ENCODE measurements at places on chromosomes 6 and 20. TPM values are rescaled to one million over a fixed set of nuclear protein-coding genes. Genes with fewer than 3 reads are reported as not detected.

- peaks cover 26% of the 10 kb centered on the region for H3K36me3 ChIP-seq
- H3K27ac ChIP-seq, result peak within 1 kb of the TSS; percentile 83
- H3K4me3 ChIP-seq, result peak within 1 kb of the TSS; percentile 65
Measured at GRCh38 chr6:31655349-31656237, at the start of gene APOM. Gene APOM, plus strand, starts transcription at chr6:31655894. Its CDS starts 73 bp downstream, at chr6:31655967.

- H3K4me3 ChIP-seq, result peak overlapping the region; percentile 41
- H3K27ac ChIP-seq, result peak overlapping the region; percentile 55
- H3K27me3 ChIP-seq, result no peaks in the 10 kb centered on the region
- peak; percentile 86 for DNase-seq
- peaks cover 44% of the 10 kb centered on the region for H3K4me1 ChIP-seq
Measured at GRCh38 chr6:41591859-41592502, 45.8 kb downstream of the FOXP4 start.

- H3K4me1 ChIP-seq, result peaks cover 9% of the 10 kb centered on the region
- DNase-seq, result peak; percentile 32
- no peak overlapping the region for H3K4me3 ChIP-seq
Measured at GRCh38 chr6:41347378-41348050, 12.1 kb downstream of the NCR2 start.

GRCh38 chr20:46401478-46401860 is 4.9 kb downstream of the ELMO2 start:
- peaks cover 7% of the 10 kb centered on the region for H3K36me3 ChIP-seq
- H3K27ac ChIP-seq, result peak overlapping the region; percentile 29
- DNase-seq, result no peak
- H3K27me3 ChIP-seq, result no peaks in the 10 kb centered on the region
- no peak overlapping the region for H3K4me3 ChIP-seq

- no peaks in the 10 kb centered on the region for H3K27me3 ChIP-seq
- H3K27ac ChIP-seq, result no peak overlapping the region
- H3K4me3 ChIP-seq, result no peak overlapping the region
- DNase-seq, result no peak
Measured at GRCh38 chr20:62885046-62885895, 23.6 kb upstream of the TCFL5 start.

- no peak overlapping the region for H3K27ac ChIP-seq
- H3K27me3 ChIP-seq, result no peaks in the 10 kb centered on the region
- no peak overlapping the region for H3K4me3 ChIP-seq
- H3K4me1 ChIP-seq, result peaks cover 12% of the 10 kb centered on the region
Measured at GRCh38 chr20:36611625-36612024, 6.0 kb downstream of the RAB5IF start.

GRCh38 chr6:165705941-165706340 is 42.9 kb upstream of the PDE10A start:
- no peak overlapping the region for H3K27ac ChIP-seq
- H3K4me1 ChIP-seq, result no peaks in the 10 kb centered on the region
- DNase-seq, result no peak
- H3K4me3 ChIP-seq, result no peak overlapping the region

- no peak overlapping the region for H3K4me3 ChIP-seq
- H3K36me3 ChIP-seq, result no peaks in the 10 kb centered on the region
Measured at GRCh38 chr6:118740372-118740771, 89.0 kb upstream of the CEP85L start.

DNA sequence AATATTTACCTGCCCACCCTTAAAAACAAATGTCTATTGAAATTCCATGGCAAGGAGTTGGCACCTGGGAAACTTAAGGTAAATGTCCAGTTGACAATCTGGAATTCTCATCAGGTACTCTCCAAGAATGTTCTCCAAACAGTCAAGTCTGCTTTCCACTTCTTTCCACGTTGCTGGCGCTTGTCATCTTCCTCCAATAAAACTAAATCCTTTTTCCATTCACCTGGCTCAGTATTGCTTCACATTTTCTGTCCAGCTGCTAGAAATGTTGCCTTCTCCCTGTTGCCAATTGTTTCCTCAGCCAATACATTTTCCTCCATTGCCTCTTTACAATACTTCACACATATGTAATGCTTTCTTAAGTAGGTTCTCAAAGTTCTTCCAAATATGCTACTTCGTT is 1288.1 kb upstream of the MAP3K7 start:
- H3K27me3 ChIP-seq, result peaks cover 23% of the 10 kb centered on the region
- H3K36me3 ChIP-seq, result no peaks in the 10 kb centered on the region
- H3K4me1 ChIP-seq, result no peaks in the 10 kb centered on the region
- H3K27ac ChIP-seq, result no peak overlapping the region
- H3K4me3 ChIP-seq, result no peak overlapping the region
- DNase-seq, result no peak

DNA sequence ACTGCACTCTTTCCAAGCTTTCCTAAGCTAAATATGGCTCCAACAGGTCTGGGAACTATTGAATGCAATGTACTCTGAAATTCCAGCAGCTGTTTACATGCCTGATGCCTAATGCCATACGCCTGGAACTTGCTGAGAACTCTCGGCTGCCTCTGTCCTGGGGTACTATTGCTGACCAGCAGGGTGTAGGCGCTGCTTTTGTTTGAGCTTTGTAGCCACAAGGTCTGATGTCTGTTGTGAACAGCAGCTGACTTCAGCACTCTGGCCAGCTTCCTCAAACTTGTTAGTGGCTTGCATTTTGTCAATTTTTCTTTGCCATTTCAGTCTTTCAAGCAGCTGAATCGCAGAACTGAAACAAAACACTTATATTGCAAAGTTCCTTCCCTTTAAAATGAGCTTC is 26.7 kb downstream of the SAYSD1 start:
- peaks cover 50% of the 10 kb centered on the region for H3K27me3 ChIP-seq
- no peak overlapping the region for H3K27ac ChIP-seq
- H3K4me3 ChIP-seq, result no peak overlapping the region

DNA sequence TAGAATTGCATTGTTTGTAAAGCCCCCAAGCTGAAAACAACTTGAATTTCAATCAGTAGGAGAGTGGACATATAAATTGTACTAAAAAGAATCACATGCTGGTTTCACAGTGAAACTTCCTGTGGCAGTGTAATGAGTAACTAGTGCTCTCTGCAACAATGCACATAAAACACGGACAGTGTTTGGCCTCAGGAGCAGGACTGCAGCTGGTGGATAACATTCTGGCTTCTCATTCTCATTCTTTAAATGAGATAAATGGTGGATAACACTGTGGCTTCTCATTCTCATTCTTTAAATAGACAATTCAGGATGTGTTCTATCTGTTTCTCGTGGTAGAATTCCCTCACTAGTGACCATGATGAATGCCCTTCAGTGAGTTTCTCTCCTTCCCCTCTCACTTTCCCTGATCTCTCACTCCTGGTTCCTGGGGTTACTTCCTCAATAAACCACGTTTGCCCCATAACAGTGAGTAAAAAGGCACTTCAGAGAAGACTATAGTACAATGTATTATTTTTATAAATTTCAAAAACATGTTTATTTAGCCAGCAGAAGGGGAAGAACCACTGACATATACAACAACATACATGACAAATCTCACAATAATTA is 59.9 kb downstream of the SLC22A2 start:
- H3K36me3 ChIP-seq, result no peaks in the 10 kb centered on the region
- H3K27ac ChIP-seq, result no peak overlapping the region
- no peak for DNase-seq
- H3K4me3 ChIP-seq, result peak overlapping the region; percentile 42
- peaks cover 19% of the 10 kb centered on the region for H3K4me1 ChIP-seq

DNA sequence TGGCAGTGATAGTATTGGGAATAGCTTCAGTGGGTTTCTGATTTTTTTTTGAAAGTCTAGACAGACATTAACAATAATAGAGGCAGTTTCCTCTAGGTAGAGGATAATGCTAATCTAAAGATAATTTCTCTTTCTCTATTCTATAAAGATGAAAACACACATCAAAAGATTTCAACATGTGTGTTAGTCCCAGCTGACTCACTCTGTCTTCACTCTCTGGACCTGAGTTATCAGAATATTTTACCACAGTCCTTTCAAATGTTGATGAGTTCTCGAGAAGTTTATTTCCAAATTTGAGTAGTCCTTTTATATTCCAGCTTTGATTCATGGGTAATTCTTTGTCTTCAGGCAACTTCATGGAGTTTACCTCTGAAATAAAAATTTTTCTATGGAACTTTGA is 17.1 kb downstream of the RPRD1B start:
- DNase-seq, result no peak
- no peaks in the 10 kb centered on the region for H3K27me3 ChIP-seq
- H3K4me3 ChIP-seq, result no peak overlapping the region

- DNase-seq, result no peak
- H3K4me1 ChIP-seq, result peaks cover 26% of the 10 kb centered on the region
- no peaks in the 10 kb centered on the region for H3K36me3 ChIP-seq
- H3K27me3 ChIP-seq, result no peaks in the 10 kb centered on the region
Measured at GRCh38 chr6:16177881-16178280, 49.0 kb downstream of the MYLIP start.

DNA sequence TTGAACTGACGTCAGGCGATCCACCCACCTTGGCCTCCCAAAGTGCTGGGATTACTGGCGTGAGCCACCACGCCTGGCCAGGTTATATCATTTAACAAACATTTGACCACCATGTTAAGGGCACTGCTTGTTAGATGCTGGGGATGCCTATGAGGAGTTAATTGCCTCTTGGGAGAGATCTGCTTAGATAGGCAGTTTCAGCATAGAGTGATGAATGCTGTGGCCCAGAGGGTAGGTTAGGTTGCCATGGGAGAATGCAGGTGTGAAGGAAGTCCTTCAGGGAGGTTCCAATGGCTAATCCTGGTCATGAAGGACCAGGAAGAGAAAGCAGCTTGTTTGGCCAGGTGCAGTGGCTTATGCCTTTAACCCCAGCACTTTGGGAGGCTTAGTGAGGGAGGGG is 17.0 kb downstream of the PHF20 start:
- peak overlapping the region; percentile 48 for H3K27ac ChIP-seq
- H3K4me1 ChIP-seq, result peaks cover 3% of the 10 kb centered on the region
- peaks cover 7% of the 10 kb centered on the region for H3K36me3 ChIP-seq
- no peak for DNase-seq
- no peak overlapping the region for H3K4me3 ChIP-seq

- H3K27ac ChIP-seq, result no peak overlapping the region
- H3K27me3 ChIP-seq, result peaks cover 45% of the 10 kb centered on the region
- H3K4me1 ChIP-seq, result no peaks in the 10 kb centered on the region
Measured at GRCh38 chr20:21272279-21272678, 30.9 kb upstream of the XRN2 start.

- H3K27ac ChIP-seq, result no peak overlapping the region
- no peak overlapping the region for H3K4me3 ChIP-seq
- peaks cover 33% of the 10 kb centered on the region for H3K4me1 ChIP-seq
- H3K27me3 ChIP-seq, result no peaks in the 10 kb centered on the region
Measured at GRCh38 chr6:137806914-137807682, 60.0 kb upstream of the TNFAIP3 start.

DNA sequence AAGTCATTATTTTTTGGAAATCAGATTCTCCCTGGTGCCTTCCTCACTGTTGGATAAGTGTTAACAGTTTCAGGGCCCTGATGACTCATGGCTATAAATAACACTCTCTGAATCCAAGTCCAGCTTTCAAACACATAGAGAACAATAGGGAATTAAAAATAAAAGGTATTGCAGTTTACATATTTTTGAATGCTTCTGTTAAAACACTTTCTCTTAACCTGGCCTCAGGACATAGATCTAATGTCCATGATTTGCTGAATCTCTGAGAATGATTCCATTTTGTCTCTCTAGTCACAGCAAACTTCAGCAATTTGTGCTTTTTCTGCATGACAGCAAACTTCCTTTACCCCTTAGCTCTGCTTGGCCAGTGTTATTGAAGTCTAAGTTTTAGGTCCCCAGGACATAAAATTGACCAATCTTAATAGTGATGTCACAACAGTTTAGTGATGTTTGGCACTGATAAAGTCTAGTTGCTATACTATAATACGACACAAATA is 1192.4 kb upstream of the CITED2 start:
- no peak overlapping the region for H3K4me3 ChIP-seq
- H3K4me1 ChIP-seq, result peaks cover 3% of the 10 kb centered on the region
- no peaks in the 10 kb centered on the region for H3K36me3 ChIP-seq

DNA sequence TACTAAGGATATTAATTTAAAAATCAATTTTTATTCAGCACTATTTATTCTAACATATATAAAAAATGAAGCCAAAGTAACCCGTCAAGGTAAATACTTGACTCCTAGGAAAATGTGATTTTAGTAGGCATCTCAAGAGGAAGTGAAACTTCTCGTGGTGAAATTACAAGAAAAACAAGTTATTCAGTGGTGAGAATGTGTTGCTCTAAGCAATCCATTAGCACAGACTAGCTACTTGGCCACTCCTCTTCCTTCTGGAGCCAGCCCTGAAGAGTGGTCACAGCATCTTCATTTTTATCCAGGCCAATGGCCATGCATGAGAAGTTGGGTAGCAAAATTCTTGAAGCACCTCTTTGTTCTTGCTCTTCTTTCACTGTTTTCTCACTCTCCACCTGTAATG is 40.4 kb upstream of the GFRAL start:
- no peaks in the 10 kb centered on the region for H3K27me3 ChIP-seq
- no peak for DNase-seq
- no peaks in the 10 kb centered on the region for H3K4me1 ChIP-seq

DNA sequence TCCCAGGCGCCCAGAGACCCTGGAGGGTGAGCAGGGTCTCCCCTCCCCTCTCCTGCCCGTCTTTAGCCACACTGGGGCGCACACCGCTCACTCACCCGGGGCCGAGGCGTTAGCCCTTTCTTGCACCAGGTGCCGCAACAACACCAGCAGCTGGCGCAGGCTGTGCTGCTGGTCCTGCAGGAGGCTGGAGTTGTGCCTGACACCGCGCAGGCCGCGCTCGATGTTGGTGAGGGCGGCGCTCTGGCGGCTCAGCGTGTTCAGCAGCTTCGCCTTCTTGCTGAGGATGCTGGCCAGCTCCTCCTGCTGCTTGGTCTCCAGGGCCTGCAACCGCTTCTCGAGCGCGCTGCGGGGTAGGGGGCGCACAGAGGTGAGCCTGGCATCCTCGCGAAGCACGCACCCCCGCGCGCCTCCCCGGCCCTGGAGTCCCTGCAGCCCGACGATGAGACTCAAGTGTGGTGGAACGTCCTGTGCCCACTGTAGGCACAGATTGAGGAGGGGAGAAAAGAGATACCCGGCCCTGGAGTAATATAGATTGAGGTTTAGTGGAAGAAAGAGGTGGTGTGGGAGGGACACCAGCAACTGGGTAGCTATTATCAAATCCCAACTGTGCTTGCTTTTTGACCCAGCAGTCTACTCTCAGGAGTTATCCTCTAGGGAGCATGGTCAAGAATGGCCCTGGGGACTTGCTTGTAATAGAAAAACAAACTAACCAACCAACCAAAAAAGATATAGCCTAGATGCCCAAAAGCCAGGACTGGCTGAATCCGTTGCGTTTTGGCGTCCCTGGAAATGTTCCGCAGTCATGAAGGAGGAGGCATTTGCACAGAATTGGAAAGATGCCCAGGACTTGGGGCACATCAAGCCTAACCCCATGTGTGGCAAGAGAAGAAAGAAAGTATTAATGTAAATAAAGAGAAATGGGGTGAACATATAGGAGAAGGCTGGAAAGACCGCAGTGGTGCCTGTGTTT is 30.9 kb downstream of the ANGPT4 start:
- H3K27me3 ChIP-seq, result peaks cover 73% of the 10 kb centered on the region
- no peak for DNase-seq
- no peak overlapping the region for H3K4me3 ChIP-seq
- H3K36me3 ChIP-seq, result no peaks in the 10 kb centered on the region

The AVP gene
- not detected for total RNA-seq

The QRSL1 gene
- total RNA-seq, result 19.8 TPM

The CD93 gene
- 0.05 TPM for total RNA-seq

The SRPK1 gene
- 69.7 TPM for total RNA-seq

The TRAM2 gene
- 23.0 TPM for total RNA-seq

The FHL5 gene
- 0.14 TPM for total RNA-seq

The SRMS gene
- total RNA-seq, result not detected

The ADGRG6 gene
- 72.3 TPM for total RNA-seq

The CCM2L gene
- 0.19 TPM for total RNA-seq
